ENCODE measurements at places on chromosomes 16 and 17.

DNA sequence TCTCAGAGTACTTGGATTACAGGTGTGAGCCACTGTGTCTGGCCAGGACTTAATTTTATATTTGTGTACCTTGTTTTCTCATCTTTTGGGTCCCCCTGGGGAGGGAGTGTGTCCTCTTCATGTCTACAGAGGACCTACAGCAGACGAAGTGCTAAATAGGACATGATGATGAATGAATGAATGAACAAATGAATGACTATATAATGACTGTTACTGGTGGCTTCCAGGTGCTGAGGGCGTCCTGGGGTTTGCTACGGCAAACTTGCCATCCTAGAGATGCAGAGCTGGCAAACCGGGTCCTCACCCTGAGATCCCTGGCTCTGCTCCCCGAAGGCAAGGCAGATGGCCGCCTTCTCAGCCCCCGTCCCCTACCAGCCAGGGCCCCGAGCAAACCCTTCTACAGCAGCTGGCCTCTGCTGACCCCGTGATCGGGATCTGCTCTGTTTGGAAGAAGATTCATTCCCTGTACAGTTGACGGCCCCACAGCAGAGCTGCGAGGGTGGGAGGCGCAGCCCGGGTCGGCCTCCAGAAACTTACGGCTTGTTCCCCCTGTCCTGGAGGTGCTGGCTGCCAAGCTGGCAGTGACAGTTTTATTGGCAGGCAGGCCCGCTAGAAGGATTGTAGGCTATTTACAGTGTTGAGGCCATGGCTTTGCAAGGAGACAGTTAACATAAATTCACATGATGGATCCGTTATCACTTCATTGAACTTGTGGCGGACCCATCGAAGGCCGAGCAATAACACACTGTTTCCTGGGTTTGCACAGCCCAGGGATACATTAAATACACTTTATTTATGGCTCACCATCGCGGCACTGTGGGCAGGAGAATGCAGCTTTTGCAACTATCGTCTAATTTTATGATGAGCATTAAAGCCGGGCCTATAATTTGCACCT lies 197.7 kb upstream of the GSE1 start:
- H3K36me3 ChIP-seq = no peaks in the 10 kb centered on the region
- H3K27me3 ChIP-seq = peaks cover 12% of the 10 kb centered on the region
- peak overlapping the region; percentile 89 for H3K27ac ChIP-seq
- H3K4me3 ChIP-seq = no peak overlapping the region
- peaks cover 17% of the 10 kb centered on the region for H3K4me1 ChIP-seq
- peak; percentile 57 for DNase-seq

DNA sequence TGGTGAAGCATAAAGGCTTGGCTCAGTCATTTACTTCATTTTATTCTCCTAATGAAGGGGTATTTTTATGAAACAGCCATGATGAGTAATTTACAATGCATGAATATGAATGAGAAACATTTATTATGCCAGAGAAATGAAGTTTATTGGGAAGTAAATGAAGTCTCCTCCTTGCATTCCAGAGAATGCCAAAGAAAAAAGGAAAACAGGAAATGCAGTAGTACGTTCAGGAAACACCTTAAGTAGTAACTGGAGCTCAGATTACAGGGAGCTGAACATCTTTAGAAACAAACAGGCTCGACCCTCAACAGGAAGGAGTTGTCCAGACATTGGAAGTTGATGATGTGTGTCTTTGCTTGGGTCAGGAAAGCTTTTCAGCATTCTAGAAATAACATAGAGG lies 4.6 kb downstream of the KRT34 start:
- peaks cover 9% of the 10 kb centered on the region for H3K36me3 ChIP-seq
- H3K27me3 ChIP-seq = no peaks in the 10 kb centered on the region
- no peak overlapping the region for H3K27ac ChIP-seq
- DNase-seq = no peak
- H3K4me1 ChIP-seq = no peaks in the 10 kb centered on the region

GRCh38 chr17:9346296-9346926 lies 229.2 kb downstream of the STX8 start:
- H3K4me3 ChIP-seq = no peak overlapping the region
- H3K4me1 ChIP-seq = peaks cover 22% of the 10 kb centered on the region
- no peak overlapping the region for H3K27ac ChIP-seq
- H3K27me3 ChIP-seq = peaks cover 12% of the 10 kb centered on the region
- DNase-seq = no peak

DNA sequence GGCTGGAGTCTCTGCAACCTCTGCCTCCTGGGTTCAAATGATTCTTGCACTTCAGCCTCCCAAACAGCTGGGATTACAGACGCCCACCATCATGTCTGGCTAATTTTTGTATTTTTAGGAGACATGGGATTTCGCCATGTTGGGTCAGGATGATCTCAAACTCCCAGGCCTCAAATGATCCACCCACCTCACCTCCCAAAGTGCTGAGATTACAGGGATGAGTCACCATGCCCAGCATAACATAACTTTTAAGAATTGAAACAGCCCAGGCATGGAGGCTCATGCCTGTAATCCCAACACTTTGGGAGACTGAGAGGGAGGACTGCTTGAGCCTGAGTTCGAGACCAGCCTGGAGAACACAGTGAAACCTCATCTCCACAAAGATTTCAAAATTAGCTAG lies 2.5 kb downstream of the RSL1D1 start:
- no peak overlapping the region for H3K27ac ChIP-seq
- peaks cover 1% of the 10 kb centered on the region for H3K27me3 ChIP-seq
- no peak overlapping the region for H3K4me3 ChIP-seq

DNA sequence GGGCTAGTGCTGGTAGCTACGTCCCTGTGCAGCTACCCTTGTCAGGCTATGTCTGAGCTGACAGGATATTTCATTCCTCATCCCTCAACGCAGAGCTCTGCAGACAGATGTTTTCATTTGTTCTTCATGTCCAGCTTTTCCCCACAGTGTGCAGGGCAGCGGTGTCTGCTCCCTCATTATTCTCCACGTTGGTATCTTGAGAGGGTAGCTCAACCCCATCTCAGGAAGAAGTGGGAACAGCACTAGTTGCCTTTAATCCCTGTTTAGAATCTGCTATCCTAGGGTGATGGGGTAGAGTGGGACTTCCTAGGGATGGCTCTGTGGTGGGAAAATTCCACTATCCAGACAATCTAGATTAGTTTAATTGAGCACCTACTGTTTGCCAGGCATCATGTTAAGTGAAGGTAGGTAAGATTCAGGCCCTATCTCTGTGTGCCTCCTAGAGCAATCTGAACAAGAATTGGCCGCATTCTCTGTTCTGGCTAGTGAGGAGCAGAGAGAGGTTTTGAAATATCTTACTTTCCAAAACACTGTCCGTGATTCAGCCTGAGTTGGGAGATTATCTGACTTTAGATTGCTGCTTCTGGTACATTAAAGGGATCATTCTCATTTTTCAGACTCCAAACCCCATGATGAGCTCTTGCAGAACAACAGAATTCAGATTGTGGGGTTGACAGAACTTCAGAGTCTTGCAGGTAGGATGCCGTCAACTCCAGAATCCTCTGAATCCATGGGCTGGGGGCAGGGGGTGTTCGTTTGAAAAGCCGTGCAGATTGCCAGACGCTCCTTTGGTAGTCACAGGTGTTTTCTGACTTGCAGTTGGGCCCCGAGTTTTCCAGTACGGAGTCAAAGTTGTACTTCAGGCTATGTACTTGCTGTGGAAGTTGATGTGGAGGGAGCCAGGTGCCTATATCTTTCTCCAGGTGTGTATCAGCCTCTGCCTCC lies 963 bp downstream of the ALG1 start:
- no peak for DNase-seq
- H3K27ac ChIP-seq = peak overlapping the region; percentile 96
- H3K4me1 ChIP-seq = peaks cover 2% of the 10 kb centered on the region
- peak overlapping the region; percentile 96 for H3K4me3 ChIP-seq
- H3K27me3 ChIP-seq = peaks cover 3% of the 10 kb centered on the region

GRCh38 chr17:35515027-35515426 lies 22.5 kb downstream of the SLFN12L start:
- DNase-seq = no peak
- H3K36me3 ChIP-seq = no peaks in the 10 kb centered on the region
- H3K27ac ChIP-seq = no peak overlapping the region

GRCh38 chr17:5793899-5794298 lies 209.6 kb upstream of the NLRP1 start:
- H3K4me1 ChIP-seq = peaks cover 13% of the 10 kb centered on the region
- no peaks in the 10 kb centered on the region for H3K27me3 ChIP-seq
- no peak overlapping the region for H3K27ac ChIP-seq
- H3K4me3 ChIP-seq = no peak overlapping the region
